ENCODE measurements at places on chromosomes 1 and 21.

- no peak for DNase-seq
These were observed 19.3 kb upstream of the TRABD2B start for GRCh38 chr1:48016515-48016914.

DNA sequence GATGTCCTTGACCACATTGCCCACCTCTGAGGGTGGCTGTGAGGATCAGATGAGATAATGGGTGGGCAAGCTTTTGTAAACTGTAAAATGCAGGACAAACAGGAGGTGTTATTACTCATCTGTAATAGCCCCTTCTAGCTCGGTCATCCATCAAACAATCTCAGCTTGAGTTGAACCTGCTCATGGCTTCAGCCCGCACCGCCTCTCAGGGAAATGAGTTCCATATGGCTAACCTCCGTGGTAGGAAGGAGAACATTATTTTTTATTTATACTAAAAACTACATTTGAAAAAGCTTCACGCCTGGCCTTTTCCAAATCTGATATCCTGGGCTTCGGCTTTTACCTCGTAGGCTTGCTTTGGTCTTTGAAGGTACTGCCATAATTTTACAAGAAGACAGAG lies 116.2 kb upstream of the USP24 start:
- DNase-seq, result no peak

DNA sequence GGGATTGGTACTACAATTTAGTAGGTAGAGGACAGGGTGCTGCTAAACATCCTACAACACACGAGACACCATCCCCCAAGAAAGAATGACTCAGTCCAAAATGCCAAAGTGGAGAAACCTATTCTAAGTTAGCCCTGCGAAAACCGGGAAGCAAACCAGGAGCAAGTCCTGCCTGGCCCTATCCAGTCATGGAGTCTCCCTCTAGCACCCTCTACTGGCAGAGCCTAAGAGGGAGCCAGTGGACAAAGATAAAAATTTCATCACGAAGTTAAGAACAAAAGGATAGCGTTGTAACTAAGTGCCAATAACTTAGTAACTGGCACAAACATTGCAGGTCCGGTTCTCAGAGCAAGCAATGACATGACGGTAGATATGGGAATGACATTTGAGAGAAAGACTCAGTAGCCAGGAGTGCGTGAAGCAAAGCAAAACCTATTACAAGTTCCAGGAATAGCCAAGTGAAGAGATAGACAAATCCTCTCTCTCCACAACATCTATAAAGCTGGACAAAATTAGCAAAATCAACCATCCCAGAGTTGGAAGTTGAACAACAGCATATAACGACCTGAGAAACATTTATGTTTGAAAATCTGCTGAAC lies 383.5 kb downstream of the OMA1 start:
- no peak for DNase-seq

DNA sequence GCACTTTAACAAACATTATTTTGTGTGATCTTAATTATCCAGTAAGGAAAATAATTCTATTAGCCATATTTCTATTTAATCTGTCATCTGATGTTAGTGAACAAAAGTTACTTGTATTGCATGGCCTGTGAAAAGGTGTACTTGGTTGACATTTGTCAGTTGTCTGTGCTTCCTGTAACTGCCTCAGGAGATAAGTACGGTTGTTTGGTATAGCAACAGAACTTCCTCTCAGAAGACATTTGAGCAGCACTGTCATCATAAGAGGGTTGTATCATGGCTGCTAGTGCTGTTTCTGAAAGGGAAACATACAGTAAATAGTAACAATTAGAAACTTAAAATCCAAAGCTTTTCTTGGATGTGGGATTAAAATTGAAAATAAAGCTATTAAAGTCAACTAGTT lies 3.4 kb downstream of the BLZF1 start:
- no peak for DNase-seq
